ENCODE measurements at places on chromosomes 6 and 20.

DNA sequence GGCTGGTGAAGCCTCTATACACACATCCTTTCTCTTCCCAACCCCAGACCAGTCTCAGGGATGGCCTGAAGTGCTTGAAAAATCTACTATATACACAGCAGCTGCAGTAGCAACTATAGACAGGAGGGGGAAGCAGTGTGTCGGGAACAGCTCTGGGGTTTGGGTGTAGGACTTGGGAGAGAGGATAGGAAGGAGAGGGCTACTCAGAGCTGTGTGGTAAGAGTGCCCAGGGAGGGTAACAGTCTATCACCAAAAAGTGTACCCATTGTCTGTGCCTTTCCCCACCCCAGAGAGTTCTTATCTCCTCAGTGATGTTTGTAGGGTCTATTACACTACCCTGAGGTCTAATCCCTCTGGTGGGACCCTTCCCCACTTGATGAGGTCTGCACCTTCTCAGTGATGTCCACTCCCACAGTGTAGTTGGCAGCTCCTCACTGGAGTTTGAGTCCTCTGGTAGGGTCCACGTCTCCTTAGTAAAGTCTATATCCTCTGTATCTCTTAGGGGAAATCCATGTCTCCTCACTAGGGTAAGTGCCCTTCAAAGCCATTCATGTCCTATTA lies 1.5 kb upstream of the GGT7 start:
- peak; percentile 30 for DNase-seq

DNA sequence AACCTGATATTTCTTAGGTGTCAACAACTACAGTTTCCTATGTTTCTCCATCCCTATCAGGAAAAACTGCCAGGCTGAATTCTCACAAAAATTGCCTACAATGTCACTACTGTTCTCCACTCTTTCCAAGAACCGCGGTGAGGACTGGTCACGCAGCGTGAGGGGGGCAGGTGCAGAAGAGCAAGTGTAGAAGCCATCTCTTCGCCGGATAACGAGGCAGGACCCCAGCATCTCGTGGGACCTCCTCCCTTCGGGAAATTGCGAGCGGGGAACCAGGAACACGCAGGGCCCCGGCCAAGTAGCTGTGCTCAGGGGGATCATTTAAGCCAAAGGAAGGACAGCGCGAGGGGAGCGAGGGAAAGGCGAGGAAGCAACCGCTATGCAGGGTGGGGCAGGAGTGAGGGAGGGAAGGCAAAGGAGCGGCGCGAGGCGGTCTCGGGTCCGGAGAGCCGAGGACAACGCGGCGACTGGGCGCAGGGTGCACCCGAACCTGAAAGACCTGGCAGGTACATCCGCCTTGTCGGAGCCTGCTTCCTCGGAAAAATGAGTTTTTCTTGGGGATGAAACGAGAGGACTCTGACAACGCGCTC lies 559 bp downstream of the APMAP start:
- no peak for DNase-seq

DNA sequence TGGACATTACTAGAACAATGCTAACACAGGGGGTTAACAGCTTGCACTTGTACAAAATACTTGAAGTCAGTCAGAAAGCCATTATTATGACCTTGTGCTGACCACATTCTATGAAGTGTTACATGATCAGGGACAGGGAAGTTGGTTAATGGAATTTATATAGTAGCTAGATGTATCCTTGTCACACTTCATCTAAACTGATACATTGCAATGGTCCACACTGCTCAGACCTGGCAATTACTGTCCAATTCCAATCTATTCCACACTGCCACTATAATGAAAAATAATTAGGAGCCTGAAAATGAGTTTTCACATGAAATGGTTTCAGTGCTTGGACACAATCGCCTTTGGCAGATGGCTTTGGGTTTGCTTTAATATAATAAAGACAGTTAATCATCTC lies 850.8 kb downstream of the EPHA7 start:
- DNase-seq, result no peak

GRCh38 chr20:11277858-11278257 lies 604.1 kb upstream of the JAG1 start:
- no peak for DNase-seq

DNA sequence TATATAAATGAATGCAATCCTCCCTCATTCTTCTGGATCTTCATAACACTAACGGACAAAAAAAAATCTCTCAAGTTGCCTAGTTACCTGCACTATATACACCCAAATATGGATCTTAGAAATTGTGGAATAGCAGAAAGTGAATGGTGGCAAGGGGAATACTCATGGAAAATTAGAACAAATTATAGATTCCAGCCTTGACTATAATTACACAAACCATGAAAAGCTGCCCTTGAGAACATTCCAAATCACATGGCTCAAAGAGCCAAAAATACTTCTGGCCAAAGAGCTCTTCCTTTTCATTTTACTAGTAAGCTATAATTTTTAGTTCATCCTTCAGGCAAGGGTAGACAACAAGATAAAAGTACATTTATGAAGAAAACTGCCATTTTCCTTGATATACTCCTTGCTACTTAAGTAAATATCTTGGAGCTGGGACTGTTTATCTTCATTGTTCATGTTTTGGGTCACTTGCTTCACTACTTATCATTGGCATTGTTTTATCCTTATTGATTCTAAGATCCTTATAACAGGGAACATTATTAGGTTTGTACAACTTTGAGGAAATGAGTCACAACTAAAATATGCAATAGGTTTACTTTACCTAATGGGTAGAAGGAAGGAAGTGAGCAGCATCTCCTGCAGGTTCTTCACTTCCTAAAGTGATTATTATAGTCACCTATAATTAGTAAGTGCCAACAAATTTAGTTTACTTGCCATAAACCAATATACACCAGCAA lies 6.4 kb upstream of the MTRES1 start:
- no peak for DNase-seq

DNA sequence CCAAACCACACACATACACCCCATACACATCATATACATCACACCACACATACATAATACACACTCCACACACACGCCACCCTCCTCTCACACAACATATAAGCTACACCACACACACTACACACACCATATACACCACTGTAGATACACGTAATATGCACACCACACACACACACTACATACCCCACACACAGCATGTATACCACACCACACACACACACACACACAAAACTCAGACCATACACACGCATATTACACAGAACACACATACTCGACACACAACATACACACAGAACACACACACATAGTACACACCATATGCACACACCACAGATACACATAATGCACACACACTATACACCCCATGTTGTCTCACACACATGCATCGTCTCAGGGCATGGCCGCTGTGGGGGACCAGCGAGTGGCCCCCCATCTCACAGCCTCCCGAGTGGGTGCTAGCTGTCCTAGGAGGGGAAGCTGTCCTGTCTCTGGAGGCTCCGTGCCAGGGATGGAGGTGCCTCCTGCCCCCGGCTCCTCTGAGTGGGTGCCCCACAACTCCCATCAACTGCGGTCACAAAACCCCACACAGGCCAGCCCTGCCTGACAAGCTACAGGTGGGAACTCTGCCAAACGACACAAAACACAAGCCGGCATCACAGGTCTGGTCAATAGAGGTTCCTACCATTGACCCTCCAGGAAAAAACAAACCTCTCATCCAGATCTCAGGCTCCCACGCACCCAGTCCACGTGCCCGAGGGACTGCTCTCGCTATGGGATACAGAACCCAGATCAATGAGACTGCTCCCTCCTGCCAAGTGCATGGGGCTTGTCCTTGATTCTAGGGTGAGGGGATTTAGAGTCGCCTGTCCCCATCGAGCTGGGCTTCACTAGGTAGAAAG lies 49.1 kb downstream of the DACT2 start:
- no peak for DNase-seq

DNA sequence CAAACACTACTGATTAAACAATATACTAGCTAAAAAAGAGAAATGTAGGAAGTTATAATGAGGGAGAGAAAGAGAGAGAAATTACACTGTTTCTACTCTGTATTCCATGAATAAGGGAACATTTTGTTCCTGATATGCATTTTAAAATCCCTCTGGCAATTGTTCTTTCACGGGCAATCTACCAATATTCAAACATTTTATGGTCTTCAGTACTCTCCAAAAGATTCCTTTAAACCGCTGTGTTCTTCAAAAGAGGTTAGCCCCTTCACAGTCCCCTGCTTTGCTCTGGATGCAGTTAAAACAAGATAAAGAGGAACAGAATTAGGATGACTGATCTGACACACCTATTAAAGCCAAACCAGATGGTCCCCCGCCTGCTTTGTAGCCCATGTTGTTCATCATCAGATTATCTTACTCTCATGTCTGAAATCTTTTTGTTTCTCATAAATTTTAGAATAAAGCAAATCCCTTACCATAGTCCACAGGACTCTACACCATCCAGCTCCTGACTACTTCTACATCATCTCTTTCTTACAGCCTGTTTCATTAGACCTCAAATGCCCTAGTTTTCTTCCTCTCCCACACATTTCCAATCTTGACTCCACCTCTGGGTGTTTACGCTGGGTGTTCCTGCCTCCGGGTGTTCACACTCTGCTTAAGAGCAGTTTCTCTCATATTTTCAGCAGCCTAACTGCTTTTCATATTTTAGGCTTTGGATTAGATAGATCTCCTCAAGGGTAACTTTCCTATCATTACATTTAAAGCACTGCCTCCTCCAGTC lies 399.7 kb downstream of the COL12A1 start:
- DNase-seq, result no peak

DNA sequence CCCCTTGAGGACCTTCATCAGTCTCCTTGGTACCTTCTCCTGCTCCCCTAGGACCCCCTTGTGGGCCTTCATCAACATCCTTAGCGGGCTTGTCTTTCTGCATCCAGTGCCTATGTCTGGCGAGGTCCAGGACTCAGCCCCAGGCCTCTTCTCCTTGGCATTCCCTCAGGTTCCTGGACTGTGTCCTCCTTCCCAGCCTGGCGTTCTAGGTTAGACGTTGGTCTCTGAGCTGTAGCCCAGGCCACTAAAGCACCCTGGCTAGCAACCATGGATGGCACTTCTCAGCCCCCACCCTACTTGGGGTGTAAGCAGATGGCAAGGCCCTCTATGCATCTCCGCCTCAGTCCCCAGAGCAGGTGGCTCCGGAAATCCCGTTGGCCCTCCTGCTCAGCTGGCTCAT lies 51.5 kb upstream of the NNAT start:
- no peak for DNase-seq

- DNase-seq, result no peak
These were observed 3.0 kb downstream of the GLP1R start for GRCh38 chr6:39051399-39052122.

GRCh38 chr6:140561701-140562100 lies 1187.3 kb upstream of the CITED2 start:
- no peak for DNase-seq

- DNase-seq, result no peak
These were observed 63.0 kb upstream of the CD2AP start for GRCh38 chr6:47414423-47415167.

- no peak for DNase-seq
These were observed 554.8 kb upstream of the CDH4 start for GRCh38 chr20:60697252-60697651.

GRCh38 chr6:122428781-122429180 lies 29.3 kb downstream of the HSF2 start:
- no peak for DNase-seq

- no peak for DNase-seq
These were observed 2.0 kb downstream of the LRRC1 start for GRCh38 chr6:53796791-53797190.

GRCh38 chr6:3739311-3739897 lies 12.1 kb downstream of the PXDC1 start:
- no peak for DNase-seq

- no peak for DNase-seq
These were observed 25.3 kb downstream of the ZNF217 start for GRCh38 chr20:53568351-53568750.

DNA sequence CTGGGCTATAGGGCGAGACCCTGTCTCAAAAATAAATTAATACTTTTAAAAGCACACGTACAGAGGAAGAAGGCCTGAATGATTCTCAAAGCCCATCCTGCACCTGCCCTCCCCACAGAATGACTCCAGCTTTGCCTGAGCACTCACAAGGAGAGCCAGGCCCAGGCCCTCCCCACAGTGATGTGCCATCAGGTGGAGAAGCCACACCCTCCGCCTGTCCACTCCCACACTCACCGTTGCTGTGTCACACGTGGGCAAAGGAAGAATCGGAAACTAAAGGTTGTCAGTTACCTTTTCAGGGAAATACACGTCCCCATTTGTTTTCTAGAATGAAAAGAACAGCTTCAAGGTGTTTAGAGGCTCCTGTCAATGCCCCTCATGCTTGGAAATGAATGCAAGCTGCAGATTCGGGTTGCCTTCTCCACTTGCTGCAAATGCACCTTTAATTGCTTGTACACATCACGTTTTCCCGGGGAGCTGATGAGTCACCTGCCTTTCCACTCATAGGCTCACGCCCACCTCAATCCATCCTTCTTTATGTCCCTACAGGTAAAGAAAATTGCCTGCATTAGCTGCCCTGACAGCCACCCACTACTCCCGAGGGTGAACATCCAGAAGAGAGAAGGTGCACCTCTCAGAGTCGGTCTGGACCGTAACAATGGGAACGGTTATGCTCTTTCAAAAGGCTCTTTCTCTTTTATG lies 45.5 kb upstream of the AFDN start:
- DNase-seq, result no peak

DNA sequence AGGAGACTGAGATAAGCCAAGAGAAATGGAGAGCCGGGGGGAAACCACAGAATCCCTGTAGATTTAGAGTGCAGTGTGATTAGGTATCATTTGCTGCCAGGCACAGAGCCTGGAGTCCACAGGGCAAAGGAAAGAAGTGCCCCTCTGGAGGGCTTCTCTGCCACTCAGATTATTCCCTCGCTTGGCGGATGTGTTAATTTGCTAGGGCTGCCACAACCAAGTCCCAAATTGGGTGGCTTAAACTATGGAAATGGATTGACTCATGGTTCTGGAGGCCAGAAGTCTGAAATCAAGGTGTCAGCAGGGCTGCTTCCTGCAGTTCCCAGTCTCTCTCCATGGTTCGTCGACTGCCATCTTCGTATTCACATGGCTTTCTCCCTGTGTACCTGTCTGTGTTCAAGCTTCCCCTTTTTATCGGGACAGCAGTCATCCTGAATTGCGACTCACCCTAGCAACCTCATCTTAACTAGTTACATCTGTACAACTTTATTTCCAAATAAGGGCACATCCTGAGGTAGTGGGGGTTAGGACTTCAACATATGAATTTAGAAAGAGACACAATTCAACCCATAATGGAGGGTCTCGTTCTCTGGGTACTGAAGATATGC lies 122.2 kb downstream of the ANKRD60 start:
- DNase-seq, result no peak
